ENCODE measurements at places on chromosomes 5 and 9.

DNA sequence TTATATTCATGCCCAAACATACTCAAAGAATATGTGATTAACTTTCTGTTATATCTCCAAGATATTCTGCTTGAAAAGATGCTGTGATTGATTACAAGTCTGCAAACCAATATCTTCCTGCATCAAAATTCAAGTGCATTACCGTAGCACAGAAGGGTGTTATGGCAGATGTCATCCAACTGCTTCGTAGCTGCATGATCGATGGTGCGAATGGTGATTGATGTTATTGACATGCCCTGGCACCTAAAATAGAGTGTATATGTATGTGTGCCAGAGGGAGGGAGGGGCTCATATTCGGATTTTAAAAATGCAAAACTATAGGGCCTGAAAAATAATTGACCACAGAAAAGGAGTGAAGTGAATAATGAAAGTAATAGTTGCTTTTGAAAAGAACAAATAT, 882.1 kb upstream of the NUDT12 start:
- no peak for DNase-seq

GRCh38 chr5:52856564-52856963, 68.8 kb downstream of the ITGA1 start:
- DNase-seq: no peak

DNA sequence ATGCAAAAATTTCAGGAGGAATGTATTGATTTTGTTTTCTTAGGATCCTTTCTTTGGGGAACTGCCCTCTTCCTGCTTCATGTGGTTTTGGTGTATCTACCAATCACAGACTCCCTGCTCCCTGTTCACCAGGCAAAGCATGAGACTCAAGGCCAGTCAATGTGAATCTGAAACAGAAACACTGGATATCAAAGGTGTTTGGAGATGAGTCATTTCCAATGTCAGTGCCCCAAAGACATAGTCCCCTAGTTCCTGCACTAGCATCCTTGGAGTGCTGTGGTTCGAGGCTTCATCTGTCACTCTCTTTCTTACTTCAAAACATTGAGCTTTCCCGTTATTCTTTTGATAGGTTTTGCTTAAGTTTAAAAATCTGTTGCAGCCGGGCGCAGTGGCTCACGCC, 8.1 kb downstream of the PPP3R2 start:
- no peak for DNase-seq

- DNase-seq: no peak
Measured at GRCh38 chr5:139635191-139635590, 13.0 kb upstream of the CXXC5 start.

- no peak for DNase-seq
Measured at GRCh38 chr5:112228667-112229066, 190.4 kb downstream of the EPB41L4A start.

DNA sequence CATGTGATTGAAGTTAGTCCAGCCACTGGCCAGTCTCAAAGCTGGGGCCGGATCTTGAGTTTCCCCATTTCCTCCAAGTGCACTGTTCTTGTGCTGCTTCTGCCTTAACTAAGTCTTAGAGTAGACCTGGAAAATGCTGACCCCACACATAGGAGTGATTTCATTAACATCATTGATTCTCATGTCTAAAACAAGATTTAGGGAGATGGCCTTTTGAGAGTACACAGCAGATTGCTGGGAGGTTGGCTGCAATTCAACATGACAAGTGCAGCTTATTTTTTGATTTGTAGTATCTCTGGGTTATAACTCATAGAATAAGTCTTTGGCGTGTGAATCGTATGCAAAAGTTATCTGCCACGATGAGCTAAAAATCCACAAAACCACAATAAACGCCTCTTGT, 131.0 kb downstream of the CMYA5 start:
- no peak for DNase-seq

GRCh38 chr9:126131066-126132010, 195.3 kb upstream of the MVB12B start:
- no peak for DNase-seq

- DNase-seq: no peak
Measured at GRCh38 chr9:96299823-96300222, 2.2 kb downstream of the HSD17B3 start.

GRCh38 chr9:86968258-86968920, 21.1 kb upstream of the GAS1 start:
- DNase-seq: no peak

GRCh38 chr5:126852091-126852571, 75.2 kb downstream of the LMNB1 start:
- DNase-seq: no peak

GRCh38 chr5:8751971-8752370, 793.9 kb downstream of the SEMA5A start:
- no peak for DNase-seq

- DNase-seq: no peak
Measured at GRCh38 chr5:152379331-152379730, 25.7 kb downstream of the NMUR2 start.

- no peak for DNase-seq
Measured at GRCh38 chr5:83255268-83255667, 177.9 kb downstream of the XRCC4 start.

DNA sequence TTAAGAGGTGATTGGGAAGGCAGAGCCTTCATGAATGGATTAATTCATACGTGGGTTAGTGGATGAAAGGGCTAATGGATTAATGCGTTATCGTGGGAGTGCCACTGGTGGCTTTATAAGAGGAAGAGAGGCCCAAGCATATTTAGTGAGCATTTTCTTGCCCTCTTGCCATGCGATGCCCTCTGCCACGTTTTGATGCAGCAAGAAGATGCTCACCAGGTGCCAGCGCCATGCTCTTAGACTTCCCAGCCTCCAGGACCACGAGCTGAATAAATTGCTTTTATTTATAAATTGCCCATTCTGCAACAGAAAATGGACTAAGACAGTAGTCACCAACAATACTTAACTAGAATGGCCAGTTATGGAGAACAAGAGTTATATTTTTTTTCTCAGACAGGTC, 24.2 kb downstream of the DAPK1 start:
- DNase-seq: no peak

DNA sequence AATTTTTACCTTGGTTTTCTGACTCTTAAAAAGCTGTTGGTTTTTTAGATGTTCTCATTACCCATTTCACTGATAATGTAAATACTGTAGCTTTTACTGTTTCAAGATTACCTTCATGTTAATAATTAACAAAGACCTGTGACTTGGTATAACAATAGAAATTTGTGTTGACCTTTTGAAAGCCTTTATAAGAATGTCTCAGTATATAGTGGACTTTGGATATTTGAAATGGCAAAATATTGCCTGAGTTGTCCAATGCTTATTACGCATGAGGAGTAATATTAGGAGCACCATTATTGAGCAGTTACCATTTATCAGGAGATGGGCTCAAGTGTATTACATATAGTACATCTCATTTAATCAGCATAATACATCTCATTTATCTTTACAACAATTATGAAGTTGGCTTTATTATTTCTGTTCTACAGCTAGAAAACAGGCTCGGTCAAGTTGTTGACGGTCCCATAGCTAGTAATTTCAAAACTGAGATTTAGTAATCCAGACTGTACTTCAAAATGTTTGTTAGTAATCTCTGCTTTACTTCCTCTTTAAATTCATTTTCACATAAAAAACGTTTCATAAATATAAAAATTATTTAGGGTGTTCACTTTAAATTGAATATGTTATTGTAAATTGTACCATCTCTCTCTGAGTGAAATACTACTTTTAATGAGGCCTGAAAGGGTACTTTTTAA, 50.7 kb upstream of the FKTN start:
- no peak for DNase-seq

DNA sequence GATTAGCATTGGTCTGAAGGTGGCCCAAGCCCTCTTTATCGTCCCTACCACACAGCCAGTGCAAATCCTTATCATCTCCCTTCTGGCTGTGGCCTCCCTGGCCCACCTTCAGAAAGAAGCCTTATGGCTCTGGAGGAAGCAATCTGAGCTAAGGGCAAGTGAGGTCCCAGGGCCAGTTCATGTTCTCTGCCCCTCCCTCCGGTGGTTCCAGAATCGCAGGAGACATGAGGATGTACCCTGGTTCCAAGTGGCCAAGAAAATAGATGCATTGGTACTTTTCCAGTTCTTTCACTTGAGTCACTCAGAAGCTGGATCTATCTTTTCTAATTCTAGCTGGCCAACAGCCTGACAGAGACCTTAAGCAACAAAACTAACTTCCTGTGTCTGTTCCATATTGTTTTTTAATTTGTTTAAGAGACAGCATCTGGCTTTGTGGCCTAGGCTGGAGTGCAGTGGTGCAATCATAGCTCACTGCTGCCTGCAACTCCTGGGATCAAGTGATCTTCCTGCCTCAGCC, 60.7 kb downstream of the LHFPL2 start:
- DNase-seq: no peak

DNA sequence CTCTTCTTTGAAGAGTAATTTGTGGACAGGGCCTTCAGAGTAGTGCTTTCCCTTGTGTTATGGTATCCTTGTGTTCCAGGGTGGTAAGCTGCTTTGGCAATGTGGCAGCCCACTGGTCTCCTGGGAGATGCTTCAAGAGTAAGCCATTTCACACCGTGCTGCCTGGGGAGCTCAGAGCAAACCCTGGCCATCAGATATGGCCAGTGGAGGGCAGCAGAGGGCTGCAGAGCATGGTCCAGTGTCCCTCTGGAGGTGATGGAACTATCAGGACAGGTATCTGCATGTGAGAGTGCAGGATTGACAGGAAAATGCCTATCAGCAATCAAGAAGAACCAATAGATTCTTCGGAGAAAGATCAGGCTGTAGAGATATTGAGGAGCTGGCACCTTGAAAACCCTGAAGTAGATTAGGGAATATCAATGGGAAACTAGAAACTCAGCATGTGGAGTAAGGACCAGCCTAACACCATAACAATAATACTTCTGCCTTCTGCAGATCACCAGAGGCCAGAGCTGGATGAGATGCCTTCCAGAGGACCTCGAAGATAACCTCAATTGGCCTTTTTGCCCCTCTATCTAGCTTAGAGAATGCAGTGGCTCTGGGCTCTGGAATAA, 90.8 kb downstream of the PLPPR1 start:
- DNase-seq: peak; percentile 4

GRCh38 chr9:118522093-118523028, 818.2 kb downstream of the TLR4 start:
- peak; percentile 17 for DNase-seq

DNA sequence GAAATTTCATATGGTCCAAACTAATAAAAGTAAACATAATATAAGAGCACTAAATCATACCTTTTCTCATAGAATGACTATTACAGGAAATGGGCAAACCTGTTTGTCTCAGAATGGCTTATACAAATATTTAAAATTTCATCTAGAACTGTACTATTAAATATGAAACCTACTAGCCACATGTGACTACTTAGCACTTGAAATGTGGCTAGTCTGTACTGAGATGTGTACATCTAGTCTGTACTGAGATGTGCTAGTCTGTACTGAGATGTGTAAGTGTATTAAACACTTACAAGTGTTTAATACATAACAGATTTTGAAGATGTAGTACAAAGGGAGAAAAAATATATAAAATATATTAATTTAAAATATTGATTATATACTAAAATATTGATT, 22.4 kb downstream of the ABITRAM start:
- DNase-seq: no peak

- no peak for DNase-seq
Measured at GRCh38 chr9:123868002-123868401, 61.9 kb downstream of the DENND1A start.

GRCh38 chr9:130663258-130663976, 977 bp upstream of the PRDM12 start:
- DNase-seq: no peak

DNA sequence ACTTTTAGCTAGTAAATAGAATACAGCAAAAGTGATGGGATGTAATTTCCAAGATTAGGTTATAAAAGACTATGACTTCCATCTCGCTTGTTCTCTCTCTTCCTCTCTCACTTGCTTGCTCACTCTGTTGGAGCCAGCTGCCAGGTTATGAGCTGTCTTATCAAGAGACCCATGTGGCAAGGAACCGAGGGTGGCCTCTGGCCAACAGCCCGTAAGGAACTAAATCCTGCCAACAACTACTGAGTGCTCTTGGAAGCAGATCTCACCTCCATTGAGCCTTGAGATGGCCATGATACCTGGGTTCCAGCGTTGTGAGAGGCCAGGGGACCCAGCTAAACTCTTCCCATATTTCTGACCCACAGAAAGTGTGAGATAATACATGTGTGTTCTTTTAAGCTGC, 636.1 kb downstream of the ACTL7B start:
- no peak for DNase-seq

DNA sequence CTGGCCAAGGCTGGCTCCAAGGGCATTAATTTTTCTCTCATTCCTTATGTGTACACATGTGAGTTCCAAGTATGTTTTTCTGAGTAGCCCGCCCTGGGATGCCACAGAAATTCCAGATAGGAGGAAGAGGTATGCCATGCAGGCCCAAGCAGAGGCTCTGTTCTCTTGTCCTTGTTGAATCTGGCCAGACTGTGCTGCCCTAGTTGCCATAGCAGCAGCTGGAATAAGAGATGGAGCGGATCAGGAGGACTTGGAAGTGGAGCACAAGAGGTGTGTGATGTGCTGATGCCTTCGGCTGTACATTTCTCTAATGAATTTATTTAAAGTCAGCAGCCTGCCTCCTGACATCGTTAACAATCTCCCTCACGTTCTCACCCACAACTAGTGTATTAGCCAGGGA, 235.6 kb upstream of the RPS23 start:
- DNase-seq: no peak

DNA sequence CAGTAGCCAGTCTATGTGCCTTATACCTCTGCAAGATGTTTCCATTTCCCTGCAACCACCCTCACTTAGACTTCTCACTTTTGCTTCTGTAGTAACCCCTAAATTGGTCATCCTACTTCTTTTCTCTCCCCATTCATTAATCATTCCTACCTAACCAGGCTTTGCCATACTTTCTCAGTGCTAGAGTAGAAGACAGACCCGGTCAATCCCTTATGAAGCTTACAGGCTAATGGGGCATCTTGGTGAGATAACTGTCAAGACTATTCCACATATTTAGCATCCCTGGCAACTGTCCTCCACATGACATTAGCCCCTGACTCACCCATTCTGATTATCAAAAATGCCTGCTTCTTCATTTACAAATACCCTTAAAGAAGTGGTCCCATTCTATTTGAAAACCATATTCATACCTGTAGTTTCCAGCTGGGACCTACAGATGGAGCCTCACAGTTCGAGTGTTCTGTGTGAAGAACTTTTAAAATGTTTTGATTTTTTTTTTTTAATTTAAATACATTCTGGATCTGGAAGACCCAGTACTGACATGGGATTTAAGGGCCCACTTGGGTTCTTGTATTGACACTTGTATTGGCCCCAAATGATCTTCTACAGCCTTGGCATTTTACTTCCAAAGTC, 21.0 kb downstream of the F2RL2 start:
- peak; percentile 22 for DNase-seq

DNA sequence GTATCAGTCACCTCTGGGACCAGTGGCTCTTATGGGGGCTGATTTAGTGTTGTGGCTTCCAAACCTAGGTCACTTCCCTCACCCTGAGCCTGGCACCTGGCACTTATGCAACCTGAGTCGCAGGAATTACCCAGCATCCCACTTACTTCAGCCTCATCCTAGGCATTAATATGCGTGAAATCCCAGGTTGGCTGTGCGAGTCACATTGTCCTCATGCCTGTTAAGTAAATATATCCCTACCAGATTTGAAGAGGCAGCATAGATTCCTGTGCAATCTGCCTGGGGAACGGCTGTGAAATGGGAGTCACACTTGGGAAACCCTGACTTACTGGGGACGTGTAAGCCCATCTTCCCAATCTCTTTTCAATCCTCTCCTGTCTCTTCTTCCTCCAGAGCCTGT, 42.7 kb upstream of the AKNA start:
- DNase-seq: no peak

GRCh38 chr9:115640887-115641286, 512.7 kb upstream of the PAPPA start:
- DNase-seq: no peak

- DNase-seq: no peak
Measured at GRCh38 chr5:32712481-32713360, 1.6 kb downstream of the NPR3 start.

All from SW 1271 (cell line).